ENCODE measurements at places on chromosomes 7 and 10.

DNA sequence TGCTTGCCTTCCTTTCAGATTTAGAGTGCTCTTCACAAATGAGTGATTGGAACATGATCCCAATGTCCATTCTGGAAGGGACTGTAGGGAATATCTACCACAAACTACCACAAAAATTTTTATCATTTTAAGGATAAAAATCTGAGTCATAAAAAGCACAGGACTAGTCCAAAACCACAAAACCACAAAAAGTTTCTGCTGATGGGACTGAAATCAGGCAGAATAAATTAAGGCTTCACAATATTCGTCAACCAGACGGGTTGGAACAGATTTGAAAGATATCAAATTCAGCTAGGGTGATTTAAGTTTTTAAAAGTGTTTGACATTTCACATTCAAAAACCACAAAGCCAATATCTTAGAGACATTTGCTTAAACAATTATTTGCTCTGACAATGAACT, 100.1 kb upstream of the PTN start:
- no peak for DNase-seq

- DNase-seq, result no peak
Observed at GRCh38 chr10:105611244-105611798, 970.2 kb downstream of the SORCS3 start.

DNA sequence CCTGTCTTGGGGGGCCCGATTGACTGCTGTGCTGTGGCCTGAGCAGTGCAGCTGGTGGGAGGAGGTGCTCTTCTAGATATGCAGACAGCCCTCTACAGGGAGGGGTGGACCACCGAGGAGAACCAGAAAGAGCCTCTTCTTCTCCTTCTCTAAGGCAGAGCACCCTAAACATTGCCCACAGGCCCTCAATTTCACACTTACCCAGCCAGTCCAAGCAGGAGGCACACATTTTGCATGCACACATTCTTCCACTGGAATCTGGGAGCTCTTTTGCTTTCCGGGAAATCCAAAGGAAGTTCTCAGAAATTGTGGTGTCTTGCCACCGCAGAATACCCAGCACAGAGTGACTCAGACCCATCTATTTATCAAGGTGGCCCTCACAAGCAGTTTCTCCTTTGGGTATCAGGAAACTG, 45.8 kb downstream of the EEPD1 start:
- DNase-seq, result peak; percentile 56

DNA sequence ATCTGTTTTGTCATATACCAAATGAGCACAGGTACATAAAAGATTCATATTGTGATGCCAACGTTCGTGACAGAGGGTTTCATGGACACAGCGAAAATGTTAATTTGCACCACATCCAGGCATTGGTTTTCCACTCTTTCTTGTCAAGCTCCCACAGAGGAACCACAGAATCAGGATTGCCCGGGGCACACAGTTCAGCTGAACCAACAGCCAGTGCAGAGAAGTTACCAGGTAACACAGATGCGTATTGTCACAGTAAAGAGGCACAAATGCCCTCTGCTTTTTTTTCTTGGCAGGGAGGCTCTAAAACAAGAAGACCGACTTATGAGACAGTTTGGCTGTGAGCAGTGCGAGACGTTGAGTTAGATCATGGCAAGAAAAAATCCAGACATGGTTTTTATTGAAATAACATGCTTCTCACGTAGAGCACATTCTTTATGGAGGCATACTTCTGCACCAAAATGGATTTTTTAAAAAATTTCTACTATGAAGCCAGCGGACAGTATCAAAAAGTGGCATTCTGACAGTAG, 331.1 kb upstream of the KIAA1217 start:
- no peak for DNase-seq

GRCh38 chr10:21293518-21294356, 231.7 kb downstream of the SKIDA1 start:
- DNase-seq, result no peak

DNA sequence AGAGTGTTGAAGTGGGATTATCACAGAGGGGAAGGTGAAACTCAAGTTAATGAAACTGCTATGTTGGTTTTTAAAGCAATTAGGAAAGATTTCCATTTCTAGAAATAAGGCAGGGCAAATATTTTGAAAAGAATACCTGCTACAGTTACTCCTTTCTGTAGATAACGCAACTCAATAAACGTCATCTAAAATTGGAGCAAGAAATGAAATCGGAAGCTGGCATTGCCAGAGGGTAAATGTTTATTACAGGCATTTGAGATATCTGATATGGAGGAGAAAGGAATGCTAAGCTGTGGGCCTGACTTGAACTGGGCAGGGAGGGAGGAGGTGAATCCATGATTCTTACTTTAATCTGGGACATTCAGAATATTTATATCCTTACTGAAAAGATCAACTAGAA, 217.0 kb upstream of the ADARB2 start:
- DNase-seq, result no peak

DNA sequence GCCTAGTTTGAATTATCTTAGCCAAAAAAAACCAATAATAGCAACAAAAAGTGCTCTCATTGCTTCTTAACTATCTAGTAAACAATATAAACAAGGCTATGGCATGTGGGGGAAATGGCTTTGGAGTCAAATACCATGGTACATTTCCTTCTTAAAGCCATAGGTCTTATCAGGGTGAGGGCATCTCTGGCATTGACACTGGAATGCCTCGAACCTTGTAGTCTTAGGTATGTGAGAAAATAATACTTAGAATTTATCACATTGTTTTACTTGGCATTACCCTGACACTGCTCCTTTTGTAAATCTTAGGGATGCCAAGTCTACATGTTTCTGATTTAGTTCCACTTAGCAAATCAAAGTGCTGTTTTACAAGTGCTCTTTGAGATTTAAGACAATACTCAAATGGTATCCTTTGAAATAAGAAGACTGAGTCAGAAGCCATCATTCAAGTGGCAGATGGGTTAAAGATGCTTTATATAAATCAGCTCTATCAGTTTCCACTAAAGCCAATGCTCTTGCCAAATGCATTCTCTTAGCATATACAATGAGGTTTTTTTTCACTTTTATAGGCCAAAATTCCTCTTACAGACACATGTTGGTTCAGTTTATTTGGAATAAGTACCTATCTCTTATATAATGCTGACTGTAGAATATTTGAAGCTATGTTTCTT, 155.2 kb downstream of the HPSE2 start:
- no peak for DNase-seq
